ENCODE measurements at places on chromosomes 12 and 14. TPM values are rescaled to one million over a fixed set of nuclear protein-coding genes. Genes with fewer than 3 reads are reported as not detected.

- no peak for DNase-seq
These were observed 187.4 kb downstream of the LRIG3 start for GRCh38 chr12:58732894-58733293.

DNA sequence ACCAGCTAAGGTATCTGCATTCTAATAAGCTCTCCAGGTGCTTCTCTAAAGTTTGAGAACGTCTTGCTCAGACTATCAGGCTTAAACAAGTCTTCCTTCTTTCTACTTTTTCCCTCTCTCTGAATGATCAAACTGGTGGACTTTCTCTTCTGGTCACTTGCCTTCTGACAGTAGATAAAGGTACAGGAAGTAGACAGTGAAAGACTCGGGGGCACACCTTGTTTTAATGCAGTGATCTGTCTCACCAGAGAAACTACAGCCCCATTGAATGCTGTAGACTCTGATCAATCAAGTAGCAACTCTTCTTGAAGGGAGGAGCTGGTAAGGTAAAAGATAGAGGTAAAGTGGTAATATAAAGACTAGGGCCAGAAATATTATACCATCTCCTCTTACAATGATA, 48.1 kb upstream of the ATXN7L3B start:
- DNase-seq, result no peak

GRCh38 chr12:129871991-129872972, 31.5 kb downstream of the TMEM132D start:
- DNase-seq, result peak; percentile 81

DNA sequence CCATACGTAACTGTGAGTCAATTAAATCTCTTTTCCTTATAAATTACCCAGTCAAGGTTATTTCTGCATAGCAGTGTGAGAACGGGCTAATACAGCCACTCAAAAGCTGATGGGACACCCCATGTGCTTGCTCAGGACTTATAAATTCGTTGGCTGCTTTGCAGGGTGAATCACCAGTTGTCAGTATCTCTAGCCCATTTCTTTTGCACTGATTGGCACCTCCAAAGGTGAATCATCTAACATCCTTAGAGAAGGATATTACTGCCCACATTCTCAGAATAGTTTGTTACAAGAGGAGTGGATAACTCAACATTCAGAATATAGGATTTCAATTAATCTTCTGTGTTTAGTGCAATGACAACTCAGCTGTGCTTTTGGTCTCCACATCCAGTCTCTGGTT, 601.5 kb downstream of the KCNH5 start:
- DNase-seq, result no peak

DNA sequence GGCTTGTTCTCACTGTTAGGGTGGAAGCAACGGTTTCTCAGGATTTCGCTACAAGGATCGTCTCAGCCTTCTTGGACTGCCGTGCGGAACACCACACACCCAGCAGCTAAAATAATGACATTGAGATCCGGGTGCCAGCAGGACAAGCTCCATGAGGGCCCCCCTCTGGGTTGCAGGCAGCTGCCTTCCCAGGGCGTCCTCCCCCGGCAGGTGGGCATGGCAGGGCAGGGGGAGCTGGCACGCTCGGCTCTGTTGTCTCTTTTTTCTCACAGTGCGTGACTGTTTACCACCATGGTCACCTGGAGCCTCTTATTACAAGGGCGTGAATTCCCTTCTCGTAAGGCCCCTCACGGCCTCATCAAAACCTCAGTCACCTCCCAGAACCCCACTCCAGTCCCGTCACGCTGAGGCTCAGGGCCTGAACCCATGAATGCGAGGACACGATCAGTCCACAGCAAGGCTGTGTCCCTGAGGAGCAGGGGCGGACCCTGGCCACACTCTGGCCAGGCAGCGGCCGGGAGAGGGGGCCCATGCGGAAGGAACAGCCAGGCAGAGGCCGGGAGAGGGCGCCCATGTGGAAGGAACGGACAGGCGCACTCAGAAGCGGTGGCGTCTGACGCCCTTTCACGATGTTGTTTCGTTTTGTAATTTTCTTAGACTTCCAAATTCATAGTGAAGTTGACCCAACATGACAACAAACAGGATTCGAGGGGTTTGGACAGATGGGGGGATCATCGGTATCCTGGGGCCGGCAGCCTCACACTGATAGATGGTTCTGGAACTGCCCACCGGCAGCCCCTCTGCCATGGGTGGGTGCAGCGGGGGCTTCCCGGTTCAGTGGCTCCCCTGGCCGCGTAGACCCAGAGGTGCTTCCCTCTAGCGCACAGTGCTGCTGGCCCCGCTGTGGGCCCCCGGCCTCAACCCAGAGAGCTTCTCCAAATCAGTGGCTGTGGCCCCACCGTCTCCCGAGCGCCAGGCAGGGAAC, 10.0 kb downstream of the LRCOL1 start:
- DNase-seq, result peak; percentile 87

DNA sequence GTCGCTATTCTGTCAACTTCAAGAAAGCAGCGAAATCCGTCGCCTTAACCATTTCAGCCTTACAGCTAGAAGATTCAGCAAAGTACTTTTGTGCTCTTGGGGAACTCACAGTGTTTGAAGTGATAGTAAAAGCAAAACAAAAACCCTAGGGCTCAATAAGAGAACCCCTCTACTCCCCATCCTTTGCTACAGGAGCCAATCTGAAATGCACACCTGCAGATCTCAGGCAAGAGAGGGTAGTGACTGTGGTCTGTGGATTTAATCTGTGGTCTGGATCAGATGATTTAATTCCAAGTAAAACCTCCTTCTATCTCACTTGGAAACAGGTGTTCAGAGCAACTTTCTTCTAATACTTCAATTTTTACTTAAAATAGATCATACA, 422.9 kb upstream of the OR4E1 start:
- DNase-seq, result no peak

- no peak for DNase-seq
These were observed 42.4 kb downstream of the DUSP16 start for GRCh38 chr12:12520273-12520672.

GRCh38 chr12:7091660-7092228, 501 bp downstream of the C1R start:
- no peak for DNase-seq

DNA sequence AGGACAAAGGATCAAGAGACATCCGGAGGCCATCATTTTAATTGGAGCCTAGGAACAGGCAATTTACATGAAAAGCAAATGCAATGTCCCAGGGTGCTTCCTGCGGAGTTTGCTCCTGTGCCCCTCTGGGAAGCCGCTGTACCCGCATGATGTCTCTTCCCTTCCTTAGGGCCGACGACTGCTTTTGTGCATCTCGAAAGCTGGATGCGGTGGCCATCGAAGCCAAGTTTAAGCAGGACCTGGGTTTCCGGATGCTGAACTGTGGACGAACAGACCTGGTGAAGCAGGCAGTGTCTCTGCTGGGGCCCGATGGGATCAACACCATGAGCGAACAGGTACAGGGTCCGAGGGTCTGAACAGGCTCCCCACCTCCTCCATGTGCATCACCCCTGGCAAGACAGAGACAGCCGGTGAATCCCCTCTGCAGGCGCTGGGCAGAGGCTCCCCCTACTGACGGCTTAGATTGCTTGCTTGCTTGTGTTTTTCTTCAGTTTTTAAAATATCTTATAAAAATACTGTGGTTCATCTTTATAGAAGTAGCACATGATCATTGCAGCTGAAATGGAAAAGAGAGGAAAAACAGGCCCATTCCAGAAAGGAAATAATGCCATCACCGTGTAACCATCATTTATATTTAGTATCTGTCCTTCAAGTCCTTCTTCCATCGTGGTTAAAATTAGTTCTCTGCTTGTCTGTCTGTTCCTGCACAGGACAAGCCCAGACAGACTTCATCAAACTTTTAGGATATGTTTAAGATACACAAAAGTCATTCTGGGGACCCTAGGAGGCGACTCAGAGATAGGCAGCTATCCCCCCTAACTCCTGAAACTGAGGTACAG, 75.4 kb upstream of the PWP1 start:
- DNase-seq, result peak; percentile 85

DNA sequence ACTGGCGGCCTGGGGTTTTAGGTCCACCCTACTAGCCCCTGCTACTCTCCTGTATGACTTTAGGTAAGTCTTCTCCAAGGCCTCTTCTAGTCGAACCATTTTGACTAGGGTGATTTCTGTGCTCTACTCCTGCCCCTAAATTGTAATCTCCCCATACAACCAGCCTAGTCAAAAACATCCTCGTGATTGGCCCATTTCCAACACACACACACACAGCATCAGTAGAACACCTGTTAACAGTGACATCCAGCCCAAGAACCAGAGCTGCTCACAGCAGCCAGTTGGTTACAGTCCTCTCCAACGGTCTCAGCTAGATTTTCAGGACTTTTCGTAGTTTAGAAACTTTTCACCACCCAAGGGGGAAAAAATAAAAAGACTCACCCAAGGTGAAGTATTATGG, 30.9 kb downstream of the NT5DC3 start:
- no peak for DNase-seq

DNA sequence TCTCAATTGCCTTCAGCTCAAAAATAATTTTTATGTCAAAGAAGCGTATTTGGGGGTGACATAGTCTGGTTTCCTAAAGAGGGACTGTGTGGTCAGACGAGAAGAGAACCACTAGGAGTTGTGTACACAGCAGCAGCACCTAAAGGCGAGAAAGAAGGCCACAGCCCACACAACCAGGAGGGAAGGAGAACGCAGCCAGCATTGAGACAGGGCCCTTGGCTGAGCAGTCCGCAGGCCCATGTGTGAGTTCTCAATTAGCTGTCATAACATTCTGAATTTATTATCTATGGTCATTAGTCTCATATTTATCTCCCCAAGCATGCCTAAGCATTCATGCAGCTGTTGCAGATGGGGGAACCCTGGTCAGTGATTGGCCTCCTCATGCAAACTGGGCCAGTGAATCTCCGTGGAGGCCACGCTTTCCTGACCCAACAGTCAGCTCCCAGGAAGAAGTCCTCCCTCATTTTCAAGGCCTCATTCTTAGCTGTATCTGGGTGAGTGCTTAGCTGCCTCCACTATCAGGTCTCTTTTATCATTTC, 81.2 kb upstream of the ATF7IP start:
- DNase-seq, result peak; percentile 59

DNA sequence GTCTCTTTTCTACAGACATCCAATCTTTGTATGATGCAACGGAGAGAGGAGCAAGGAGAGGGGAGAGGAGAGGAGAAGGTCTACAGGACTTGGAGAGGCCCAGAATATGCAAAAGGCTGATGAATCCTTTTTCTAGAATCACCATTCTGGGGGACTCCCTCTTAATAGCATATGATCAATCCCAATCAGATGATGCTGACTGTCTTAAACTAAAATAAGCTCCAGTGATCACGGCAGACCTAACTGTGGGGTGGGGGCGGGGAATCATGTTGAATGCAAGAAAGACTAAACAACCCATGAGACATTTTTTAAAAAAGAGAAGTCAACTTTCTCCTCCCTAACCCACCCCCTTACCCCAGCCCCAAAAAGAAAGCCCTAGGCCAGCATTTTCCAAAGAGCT, 33.4 kb downstream of the BTBD7 start:
- DNase-seq, result no peak

JPH4 gene
- 6.7 TPM for total RNA-seq

BHLHE41 gene
- total RNA-seq, result 0.33 TPM

DNA sequence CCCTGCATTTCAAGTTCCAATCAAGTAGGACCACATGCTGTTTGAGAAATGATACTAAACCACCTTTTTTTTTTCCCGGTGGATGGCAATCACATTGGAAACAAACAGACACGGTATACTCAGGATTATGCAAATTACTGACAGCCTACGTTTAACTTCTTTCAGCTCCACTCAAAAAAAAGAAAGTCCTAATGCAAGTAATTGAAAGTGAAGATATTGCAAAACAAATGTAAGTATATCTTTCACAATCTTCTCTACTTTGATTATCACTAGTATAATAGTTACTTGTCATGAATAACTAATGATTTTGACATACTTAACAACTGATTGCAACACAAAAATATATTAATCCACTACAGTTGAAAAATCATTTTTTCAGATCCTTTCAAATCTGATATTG, 2.6 kb upstream of the OSBPL8 start:
- DNase-seq, result no peak

GRCh38 chr12:104177663-104178501, 37.7 kb upstream of the TXNRD1 start:
- DNase-seq, result no peak

- DNase-seq, result peak; percentile 58
These were observed 44.3 kb downstream of the GALNT9 start for GRCh38 chr12:132284827-132285741.

DNA sequence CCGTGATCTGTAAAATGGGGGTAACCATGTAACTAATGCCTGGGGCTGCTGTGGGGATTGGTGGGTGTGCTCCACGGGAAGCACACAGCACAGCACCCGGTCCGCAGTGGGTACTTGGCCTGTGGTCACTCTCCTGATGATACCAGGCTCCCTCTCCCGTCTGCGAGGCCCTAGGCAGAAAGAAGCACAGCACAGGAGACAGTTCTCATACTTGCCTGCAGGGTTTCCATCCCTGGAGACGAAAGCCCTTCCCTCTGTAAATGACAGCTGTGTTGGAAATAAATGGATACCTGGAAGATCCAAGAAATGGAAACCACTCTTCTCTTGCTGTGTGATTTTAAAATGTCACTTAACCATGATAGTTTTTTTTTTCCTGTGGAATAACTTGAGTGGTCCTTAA, 7.9 kb upstream of the PRMT8 start:
- peak; percentile 36 for DNase-seq

DNA sequence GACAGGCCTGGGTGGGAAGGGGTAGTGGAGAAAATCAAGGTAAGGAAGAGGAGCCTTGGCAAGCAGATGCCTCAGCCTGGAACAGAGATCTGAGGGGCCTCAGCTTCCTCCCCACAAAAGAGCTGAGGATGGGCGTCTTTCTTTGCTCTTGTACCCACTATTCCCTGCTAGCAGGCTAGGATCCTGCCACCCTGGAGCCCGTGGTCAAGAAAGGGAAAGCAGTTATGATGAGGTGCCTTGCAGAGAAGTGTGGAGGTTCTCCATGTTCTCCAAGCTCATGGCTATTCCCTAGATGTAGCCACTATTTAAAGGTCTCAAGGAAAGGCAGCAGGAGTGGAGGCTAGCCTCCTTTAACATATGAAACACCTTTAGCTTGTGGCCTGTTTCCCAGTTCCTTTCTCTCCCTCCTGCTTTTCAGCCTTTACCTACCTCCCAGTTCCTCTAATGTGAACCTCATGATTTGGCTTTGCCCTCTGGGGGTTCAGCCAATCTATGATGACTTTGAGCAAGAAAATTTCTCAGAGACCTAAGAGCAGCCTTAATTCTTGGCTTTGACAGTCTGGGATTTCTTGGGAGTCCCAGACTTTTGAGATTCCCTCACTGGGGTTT, 1.1 kb downstream of the IKZF4 start:
- no peak for DNase-seq

GRCh38 chr12:71400481-71400880, 39.1 kb upstream of the LGR5 start:
- DNase-seq, result no peak

GRCh38 chr12:128573907-128574306, 249.9 kb downstream of the SLC15A4 start:
- no peak for DNase-seq

- no peak for DNase-seq
These were observed 41.6 kb downstream of the CHST11 start for GRCh38 chr12:104498211-104498801.

GRCh38 chr14:100653409-100653808, 66.2 kb upstream of the BEGAIN start:
- DNase-seq, result peak; percentile 43

KRT72 gene
- not detected for total RNA-seq
